ENCODE measurements at places on chromosomes 7 and 10.

DNA sequence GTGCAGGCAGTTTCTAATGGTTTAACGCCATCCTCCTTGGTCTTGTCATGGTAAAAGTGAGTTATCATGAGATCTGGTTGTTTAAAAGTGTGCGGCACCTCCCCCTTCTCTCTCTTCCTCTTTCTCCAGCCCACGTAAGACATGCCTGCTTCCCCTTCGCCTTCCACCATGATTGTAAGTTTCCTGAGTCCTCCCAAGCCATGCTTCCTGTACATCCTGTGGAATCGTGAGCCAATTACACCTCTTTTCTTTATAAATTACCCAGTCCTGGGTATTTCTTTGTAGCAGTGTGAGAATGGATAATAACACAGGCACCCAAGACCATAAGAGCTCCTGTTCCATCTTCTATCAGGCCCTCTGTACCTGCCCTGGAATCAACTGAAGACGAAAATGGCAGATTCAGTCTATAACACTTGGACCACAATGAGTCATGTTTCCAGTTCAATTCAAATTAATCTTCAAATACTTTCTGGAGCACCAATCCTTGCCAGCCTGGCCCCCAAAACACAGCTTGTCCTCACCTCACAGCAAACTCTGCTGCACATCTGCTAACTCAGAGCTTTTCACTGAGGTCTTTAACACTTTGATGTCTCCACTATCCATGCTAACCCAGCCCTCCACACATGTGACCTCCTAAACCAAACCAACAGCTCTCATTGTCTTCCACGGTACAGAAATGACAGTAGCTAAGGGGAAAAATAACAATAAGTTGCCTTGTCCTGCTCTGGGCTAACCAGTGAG is 73.2 kb downstream of the SFMBT2 start:
- DNase-seq = no peak

DNA sequence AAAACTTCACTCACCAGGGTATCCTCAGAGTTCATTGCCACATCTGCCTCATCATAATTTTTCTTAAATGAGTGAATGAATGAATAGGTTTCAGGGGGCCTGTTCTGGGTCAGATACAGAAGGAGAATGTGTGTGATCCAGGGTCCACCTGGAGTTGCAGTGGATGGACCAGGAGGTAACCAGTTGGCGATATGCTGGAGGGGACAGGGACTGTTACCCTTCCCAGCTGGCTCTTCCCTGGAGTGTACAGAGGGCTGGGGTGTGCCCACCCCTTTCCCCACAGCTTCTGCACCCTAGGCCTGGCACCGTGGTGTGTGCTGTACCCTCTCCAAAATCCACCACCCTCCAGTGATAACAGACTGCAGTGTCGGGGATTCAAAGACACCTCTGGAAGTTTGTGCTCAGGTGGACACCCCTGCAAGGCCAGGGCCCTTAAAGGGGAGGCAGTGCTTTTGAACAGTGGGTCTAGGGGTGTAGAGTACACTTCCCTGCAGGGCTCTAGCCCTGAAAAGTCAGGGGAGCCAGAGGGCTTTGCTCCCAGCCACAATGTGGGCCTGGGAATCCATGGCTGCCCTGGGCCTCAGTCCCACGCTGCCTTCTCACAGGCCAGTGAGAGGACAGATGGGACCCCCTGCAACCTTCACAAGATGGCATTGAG is 134.4 kb upstream of the UNC5B start:
- no peak for DNase-seq

- no peak for DNase-seq
Measured at GRCh38 chr7:73810998-73811360, 19.8 kb upstream of the CLDN4 start.

DNA sequence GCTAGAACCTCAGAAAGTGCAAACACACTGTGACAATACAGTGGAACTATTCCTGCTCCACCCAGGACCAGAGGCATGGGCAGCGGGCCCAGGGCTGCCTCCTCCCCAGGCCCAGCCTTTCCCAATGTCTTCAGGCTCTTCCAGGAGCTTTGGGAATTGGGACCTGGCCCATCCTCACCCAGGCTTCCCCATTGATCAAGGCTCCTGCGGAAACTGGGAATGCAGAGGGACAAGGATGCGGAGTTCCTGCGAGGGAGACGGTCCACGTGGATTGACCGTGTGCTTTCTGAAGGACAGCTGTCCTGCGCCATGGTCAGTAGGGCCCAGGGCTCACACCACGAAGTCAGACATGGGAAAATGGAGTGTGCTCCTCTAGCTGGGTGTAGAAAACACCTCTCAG is 56.6 kb downstream of the CSGALNACT2 start:
- DNase-seq = no peak

GRCh38 chr7:156935250-156935649 is 14.3 kb upstream of the NOM1 start:
- no peak for DNase-seq

DNA sequence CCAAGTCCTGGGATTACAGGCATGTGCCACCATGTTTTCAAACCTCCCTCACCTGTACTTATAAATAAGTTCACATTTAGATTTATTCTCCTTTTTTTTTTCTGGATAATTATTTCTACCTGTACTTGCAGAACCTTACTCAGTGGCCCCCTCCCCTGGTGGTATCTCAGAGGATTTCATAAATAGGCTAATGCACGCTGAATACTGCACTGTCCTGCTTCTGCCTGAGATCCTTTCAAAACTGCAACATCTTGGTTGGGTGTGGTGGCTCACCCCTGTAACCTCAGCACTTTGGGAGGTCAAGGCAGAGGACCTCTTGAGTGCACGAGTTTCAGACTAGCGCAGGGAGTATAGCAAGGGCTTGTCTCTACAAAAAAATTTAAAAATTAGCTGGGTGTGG is 4.6 kb upstream of the BLVRA start:
- no peak for DNase-seq

DNA sequence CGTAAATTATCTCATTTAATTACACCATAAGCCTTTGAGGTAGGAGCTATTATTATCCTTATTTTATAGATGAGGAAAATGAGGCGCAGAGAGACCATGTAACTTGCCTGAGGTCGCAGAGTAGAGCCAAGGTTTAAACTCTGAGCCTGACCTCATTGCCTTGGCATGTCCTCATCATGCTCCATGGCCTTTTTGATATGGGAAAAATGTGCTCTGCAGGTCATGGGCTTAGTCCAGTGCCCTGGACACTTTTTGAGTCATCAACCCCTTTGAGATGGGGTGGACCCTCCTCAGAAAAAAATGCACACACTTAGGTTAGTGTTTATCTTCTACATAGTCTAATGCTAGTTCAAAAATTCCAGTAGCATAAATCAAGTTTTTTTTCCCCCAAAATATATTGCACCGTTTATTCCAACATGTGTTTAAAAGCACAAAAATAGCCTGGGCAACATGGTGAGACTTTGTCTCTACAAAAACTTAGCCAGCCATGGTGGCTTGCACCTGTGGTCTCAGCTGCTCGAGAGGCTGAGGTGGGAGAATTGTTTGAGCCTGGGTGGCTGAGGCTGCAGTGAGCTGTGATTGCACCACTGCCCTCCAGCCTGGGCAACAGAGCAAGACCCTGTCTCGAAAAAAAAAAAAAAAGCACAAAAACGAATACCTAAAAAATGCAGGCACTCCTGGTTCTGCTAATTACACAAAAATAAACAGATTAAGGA is 28.6 kb upstream of the TMEM178B start:
- DNase-seq = no peak

- DNase-seq = no peak
Measured at GRCh38 chr7:112346381-112347060, 103.7 kb upstream of the IFRD1 start.

- no peak for DNase-seq
Measured at GRCh38 chr10:28077889-28078288, 79.0 kb upstream of the ODAD2 start.

All from NCI-H524 treated with DMSO at 0.1 percent for 48 hours (cell line).